Stimulated activated CD8-positive, alpha-beta memory T cell treated with anti-CD3 and anti-CD28 coated beads, Interleukin-2, amount 100 ng/mL, for 1 hour (primary cell): ENCODE measurements at places on chromosomes 3 and 15.

- no peak for DNase-seq
Observed at GRCh38 chr3:18771931-18772330, 346.8 kb upstream of the SATB1 start.

DNA sequence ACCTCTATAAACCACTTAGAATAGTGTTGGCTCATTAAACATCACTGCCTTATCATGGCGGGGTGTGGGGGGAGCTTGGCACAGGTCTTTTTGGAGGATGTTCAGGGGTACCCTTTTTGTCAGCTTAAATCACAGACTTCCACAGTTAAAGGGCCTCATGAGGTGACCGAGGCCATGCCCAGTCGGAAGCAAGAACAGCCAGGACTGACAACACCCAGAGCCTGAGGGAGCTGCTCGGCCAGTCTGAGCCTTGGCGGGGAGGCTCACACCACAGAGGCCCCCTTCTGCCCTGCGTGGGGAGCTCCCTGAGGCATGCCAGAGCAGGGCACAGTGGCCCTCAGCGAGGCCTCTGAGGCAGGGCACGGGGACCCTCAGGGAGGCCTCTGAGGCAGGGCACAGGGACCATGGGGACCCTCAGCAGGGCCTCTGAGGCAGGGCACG, 49.5 kb downstream of the UMPS start:
- no peak for DNase-seq

DNA sequence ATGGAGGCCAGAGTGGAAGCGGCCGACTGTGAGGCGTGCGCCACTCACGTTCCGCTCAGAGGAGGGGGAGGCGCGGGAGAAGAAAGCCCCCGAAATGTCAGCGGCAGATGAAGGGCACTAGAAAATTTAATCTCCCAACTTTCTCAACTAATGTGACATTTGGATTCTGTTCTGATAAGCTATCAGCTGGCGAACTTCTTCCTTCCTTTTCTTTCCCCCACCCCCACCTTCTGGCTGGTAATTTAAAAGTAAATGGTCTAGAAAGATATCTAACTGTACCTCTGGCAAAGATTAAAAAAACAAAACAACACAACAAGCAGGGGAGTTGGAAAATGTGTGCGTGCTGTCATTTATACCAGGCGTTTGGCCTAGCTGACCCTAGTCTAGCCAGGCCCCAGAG, 26.4 kb upstream of the TMEM115 start:
- no peak for DNase-seq

- DNase-seq: no peak
Observed at GRCh38 chr3:146052791-146053310, 108.1 kb downstream of the PLOD2 start.

DNA sequence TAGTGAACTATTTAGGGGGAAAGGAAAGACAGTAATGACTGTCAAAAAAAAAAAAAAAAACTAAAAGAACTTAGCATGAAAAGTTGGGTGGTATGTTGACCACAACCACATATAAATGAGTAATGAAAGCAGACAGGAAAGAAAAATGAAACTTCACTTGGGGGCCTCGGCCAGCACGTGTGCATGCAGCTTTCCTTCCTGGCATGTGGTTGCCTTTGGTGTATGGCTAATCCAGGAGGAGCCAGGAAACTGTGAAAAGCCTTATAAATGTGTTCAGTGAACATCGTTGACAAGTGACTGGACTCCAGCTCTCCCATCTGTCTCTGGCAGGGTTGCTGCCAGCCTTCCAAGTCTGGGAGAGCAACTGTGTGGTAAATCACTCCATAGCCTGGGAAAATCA, 195.1 kb downstream of the DTWD1 start:
- no peak for DNase-seq

DNA sequence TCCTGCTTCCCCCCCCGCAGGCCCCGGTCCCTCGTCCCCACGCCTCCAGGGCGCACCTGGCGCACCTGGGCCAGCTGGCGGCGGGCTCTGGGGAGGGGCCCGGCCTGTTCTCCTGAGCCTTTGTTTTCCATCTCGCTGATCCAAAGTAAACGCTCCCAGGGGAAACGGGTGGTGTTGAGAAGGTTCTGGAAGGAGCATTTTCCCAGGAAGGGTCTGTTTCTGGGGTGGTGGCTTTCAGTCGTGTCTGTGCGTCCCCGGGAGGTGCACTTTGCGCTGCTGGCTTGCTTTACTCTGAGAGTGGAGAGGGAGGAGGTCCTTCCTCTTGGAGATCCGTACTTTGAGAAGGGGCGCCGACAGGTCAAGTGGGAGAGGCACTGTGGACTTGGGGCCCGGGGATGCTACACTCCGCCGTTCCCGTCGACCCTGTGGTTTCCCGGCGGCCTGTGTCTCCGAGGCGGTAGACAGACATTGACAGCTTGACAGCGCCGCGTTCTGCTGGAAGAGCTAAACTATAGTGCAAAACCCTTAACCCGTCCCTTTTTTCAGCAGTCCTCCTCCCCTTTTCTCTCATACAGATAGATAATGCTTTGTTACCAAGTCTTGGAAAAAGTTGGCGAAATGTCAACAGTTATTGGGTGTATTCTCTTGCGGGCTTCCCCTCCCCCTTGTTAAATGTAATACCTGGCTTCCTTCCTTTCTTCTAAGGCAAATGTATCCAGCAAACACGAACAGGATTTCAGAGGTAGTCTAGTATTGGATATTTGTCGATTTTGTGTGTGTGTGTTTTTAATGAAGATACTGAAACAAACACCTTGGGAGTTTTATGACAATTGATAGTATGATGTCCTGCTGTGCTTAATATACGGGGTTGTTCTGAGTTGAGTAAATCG, 6.5 kb downstream of the TPM1 start:
- DNase-seq: no peak

DNA sequence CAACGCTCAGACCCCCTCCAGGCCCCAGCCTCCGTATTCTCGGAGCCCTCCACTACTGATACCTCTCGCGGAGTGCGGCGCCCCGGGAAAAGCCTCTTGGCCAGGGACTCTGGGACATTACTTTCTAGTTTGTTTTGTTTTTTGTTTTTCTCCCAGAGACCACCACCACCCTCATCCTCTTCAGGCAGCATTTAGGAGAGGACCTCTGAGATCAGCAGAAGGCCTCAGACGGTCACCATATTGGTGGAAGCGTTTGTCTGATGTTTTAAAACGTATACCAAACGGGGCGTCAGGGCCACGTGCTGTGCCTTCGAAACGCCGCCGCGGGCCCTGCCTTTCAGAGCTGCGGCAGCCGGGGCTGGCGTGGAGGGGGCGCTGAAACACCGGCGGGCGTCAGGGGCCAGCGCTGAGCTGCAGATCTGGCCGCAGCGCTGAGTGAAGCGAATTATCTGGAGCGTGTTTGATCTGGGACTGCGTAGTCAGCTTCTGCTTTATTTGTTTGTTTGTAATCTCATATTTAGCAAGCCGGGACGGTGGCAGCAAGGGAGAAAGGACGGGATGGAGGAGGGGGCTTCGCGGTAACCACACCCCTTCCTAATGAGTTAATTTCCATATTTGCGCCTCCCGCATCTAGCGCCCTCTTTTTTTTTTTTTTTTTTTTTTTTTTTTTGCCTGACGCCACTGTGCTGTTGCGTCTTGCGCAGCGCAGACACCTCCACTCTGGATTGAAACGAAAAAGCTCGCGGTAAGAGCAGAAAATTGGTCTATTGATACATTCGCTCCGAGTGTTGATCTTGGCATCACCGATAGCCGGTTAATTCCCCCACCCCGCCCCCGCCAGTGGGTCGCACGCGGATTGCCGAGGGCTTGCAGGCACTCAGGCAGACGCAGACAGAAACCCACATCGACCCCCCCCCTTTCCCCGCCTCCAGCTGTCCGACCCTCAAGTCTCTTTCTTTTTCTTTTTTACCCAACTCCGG, 14.9 kb downstream of the SOX2 start:
- no peak for DNase-seq

GRCh38 chr15:98891301-98891700, 116.3 kb downstream of the PGPEP1L start:
- no peak for DNase-seq

DNA sequence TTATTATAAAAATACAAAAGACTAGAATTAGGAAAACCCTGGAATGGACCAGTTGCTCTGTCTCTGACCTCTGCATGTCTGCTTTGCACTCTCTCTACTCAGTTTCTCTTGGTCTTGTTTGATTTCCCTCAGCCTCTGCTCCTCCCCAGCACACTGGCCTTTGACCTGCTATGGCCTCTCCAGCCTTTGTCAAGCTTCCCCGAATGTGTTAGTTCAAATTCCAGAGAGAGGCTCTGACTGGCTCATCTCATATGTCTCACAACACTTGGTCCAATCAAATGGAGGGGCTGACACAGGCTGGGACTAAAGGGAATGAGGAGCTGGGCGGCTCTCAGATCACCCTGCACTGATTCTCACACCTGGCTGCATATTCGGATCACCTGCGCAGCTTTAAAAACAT, 52.4 kb upstream of the CMTM8 start:
- DNase-seq: no peak

GRCh38 chr3:188890572-188891270, 281.1 kb upstream of the TPRG1 start:
- DNase-seq: no peak
